Mucosa of descending colon (tissue), 3 donors: ENCODE measurements at places on chromosomes 4 and X. TPM values are rescaled to one million over a fixed set of nuclear protein-coding genes. Genes with fewer than 3 reads are reported as not detected.

DNA sequence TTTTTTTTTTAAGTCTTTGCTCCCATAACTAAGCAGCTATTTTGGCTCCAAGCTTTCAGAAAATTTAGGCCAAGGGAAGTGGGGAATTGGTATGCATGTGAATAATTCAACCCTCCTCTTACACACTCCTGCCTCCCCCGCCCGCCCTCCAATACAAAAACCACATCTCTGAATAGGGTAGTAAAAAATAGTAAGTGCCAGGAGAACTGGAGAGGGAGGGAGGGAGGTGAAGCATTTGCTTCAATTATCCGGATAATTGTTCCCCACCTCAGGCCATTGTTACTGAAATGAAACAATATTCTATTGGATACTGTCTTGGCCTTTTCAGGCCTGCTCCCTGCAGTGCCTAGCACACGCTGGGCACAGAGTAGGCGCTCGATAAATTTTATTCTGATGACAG lies 5.5 kb upstream of the GSX2 start:
- DNase-seq, result no peak

DNA sequence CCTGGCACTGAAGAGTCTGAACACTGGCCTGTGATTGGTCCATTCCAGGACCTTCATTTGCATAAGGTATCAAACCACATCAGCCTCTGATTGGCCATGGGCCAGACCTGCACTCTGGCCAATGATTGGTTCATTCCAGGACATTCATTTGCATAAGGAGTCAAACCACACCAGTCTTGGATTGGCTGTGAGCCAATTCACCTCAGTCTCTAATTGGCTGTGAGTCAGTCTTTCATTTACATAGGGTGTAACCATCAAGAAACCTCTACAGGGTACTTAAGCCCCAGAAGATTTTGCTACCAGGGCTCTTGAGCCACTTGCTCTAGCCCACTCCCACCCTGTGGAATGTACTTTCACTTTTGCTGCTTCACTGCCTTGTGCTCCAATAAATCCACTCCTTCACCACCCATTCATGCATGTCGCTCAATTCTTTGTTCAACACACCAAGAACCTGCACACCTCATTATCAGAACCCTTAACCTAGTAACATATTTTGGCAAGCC lies 14.2 kb upstream of the HERC5 start:
- no peak for DNase-seq

- no peak for DNase-seq
Observed at GRCh38 chr4:31539284-31540069, 819.3 kb downstream of the PCDH7 start.

DNA sequence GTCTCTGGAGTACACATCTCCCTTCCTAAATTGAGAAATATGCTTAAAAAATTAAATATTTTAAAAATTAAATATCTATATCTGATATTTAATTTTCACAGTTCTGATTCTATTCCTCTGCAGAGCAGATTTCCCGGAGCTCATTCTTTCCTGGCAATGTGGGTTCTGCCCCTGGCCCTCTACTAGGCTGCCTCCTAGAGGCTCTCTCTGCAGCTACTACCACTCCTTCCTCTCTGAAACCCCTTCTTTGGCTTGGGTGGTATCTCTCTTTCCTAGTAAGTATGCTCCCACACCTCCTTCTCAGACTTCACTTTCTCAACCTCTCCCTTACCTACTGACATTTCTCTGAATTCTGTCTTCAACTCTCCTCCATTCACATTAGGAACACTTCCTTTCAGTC lies 45.3 kb downstream of the RPGR start:
- no peak for DNase-seq

DNA sequence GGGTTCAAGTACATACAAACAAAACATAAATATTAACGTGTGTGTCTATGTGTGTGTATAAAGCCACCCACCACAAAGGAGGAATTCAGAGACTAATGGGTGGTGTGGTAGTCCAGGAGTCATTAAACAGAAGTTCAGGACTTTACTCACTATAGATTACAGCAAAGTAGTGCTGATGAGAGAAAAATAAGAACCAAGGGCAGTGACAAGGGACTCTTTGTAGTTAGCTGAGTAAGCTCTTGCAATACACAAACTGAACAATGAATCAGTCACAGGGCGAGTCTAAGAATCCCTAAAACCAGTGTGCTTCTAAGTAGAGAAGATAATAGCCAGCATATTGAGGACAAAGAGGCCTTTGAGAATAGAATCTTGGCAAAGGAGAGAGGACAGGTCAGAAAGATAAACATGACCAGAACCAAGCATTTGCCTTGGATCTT lies 232.4 kb downstream of the PPP3CA start:
- no peak for DNase-seq

DNA sequence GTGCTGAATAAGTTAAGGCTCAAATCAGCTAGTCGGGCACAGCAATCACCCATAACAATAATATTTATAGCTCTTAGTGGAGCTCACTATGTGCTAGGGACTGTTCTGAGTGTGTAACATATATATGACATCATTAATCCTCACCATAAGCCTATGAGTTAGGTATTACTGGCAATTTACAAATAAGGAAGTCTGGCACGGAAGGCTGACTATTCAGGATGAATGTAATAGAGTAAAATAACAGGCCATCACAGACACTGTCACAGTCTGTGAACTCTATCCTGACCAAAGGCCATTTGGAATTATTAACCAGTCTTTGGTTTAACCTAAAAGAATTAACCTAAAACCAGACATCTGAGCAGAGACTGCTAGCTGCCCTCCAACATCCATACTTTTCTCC lies 119.3 kb downstream of the C4orf51 start:
- no peak for DNase-seq

GRCh38 chr4:174324725-174325124 lies 41.0 kb downstream of the CEP44 start:
- DNase-seq, result no peak

DNA sequence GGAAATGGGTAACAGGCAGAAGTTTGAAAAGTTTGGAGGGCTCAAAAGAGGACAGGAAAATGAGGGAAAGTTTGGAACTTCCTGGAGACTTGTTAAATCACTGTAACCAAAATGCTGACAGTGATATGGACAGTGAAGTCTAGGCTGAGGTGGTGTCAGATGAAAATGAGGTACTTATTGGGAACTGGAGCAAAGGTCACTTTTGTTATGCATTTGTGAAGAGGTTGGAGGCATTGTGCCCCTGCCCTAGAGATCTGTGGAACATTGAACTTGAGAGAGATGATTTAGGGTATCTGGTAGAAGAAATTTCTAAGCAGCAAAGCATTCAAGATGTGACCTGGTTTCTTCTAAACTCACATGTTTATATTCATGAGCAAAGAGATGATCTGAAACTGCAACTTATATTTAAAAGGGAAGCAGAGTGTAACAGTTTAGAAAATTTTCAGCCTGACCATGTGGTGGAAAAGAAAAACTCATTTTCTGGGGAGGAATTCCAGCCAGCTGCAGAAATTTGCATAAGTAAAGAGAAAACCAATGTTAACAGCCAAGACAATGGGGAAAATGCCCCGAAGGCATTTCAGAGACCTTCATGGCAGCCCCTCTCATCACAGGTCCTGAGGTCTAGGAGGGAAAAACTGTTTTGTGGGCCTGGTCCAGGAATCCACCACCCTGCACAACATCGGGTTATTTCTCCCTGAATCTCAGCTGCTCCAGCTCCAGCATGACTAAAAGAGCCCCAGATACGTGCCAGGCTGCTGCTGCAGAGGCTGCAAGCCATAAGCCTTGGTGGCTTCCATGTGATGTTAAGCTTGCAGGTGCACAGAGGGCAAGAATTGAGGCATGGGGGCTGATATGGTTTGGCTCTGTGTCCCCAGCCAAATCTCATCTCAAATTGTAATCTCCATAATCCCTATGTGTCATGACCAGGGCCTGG lies 632.5 kb upstream of the GNPDA2 start:
- DNase-seq, result no peak

DNA sequence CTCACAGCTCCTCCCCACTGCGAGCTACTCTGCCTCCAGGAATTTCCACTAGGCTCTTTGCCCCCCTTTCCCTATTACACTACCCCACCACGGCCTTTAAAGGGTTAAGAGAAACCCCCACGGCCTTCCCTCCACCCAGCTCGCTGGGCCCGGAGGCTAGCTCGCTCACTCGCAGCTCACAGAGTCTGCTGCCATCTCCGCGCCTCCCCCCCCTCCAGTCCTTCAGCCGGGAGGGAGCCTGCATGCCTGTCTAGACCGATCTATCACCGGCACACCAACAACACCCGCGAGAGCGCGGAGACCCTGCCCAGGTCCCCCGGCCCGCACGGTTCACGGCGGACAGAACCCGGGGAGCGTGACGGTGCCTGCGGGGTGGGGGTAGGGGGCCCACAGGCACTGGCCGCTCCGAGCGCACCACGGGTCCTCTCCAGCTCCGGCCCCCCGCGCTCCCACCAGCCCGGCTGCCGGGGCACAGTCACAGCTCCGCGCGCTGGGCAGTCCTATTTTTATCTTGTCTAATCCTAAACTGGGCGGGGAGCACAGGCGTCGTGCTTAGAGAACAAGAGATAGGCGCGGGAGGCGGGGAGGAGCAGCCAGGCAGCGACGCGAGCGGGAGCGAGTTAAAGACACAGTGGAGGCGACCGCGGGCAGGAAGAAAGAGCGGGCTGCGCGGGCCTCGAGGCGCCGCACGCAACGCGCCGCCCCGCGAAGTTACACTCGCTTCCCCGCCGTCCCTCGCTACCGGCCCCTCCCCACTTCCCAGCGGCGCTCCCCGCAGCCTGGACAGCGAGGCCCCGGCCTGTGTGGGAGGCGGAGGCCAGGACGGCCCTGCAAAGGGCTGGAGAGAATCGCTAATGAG lies 3.5 kb downstream of the BCOR start:
- peak; percentile 69 for DNase-seq

GRCh38 chr4:168710353-168710946 lies 213.6 kb downstream of the PALLD start:
- DNase-seq, result no peak

DNA sequence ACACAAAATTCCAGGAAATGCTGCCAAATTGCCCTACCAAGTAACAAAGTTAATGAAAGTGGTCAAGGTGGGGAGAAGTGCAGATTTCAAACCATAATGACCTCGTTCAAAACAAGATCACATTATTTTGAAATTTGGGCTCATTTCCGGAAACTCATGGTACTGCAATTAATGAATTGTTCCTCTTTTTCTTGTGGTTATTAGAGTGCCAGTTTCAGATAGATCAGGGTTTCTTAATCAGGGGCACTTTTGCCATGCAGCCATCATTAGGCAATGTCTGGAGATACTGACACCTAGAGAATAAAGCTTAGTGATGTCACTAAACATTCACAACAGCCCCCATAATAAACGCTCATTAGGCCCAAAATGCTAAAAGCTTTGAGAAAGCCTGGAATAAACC lies 381.5 kb upstream of the GALNT7 start:
- DNase-seq, result no peak

DNA sequence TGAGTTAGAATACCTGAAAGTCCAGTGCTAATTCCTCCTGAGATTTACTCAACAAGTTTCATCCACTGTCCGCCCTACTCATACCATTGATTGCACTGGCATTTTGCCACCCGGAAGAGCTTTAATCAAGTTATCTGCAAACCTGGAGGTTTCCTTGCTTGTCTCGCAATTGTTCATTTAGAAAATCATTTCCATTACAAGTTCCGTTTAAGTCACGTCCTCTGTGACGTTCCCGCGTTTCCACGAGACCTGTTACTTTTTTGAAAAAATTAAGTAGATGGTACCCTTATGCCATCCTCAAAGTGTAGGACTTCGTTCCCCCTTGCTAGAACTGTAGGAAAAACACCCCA lies 761 bp upstream of the FRYL start:
- no peak for DNase-seq

DNA sequence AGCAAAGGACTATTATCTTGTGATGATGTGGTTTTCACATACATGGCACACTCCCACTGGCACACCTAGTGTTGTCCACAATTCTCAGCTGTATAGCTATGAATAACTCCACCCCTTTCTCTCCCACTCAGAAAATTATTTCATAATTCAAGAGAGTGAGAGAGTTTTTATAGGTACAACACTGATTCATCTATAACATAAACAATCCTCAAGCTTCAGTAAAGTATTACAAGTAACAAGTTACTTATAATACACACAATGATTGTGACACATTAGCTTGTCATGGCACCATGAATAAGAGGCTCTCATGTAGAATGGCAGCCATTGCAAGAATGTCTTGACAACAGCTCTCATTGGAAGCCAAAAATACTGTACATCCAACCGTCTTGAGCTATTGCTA lies 43.9 kb downstream of the RAB40A start:
- DNase-seq, result no peak

DNA sequence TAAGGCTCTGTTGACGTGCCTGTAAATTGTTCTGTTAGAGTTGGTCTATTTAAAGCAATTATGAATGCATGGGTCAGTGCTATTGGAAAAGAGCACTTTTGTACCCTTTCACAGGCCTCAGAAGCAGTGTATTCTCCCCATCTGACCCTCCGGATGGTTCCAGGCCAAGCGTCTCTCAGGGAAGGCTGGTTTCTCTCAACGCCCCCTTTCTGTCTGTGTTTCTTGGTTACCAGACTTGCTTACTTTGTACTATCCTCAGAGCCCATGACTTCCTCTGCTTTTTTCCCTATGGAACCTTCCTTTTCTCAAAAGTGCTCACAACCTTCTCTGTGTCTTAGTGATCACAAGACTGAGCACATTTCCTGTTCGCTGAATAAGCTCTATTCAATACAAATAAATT lies 559.3 kb upstream of the ZFP42 start:
- DNase-seq, result no peak

GRCh38 chr4:15413010-15413622 lies 14.7 kb upstream of the C1QTNF7 start:
- DNase-seq, result no peak

The JADE3 gene
- total RNA-seq, result 5.2 TPM

The GPRASP2 gene
- 2.2 TPM for total RNA-seq

The MXD4 gene
- total RNA-seq, result 46.6 TPM

The PPM1K gene
- total RNA-seq, result 9.0 TPM

The PLAC8 gene
- total RNA-seq, result 539 TPM

The UGT2B10 gene
- not detected for total RNA-seq

The NUDT9 gene
- 35.8 TPM for total RNA-seq

The USP17L26 gene
- total RNA-seq, result not detected
